ENCODE measurements at places on chromosomes 2 and 18.

DNA sequence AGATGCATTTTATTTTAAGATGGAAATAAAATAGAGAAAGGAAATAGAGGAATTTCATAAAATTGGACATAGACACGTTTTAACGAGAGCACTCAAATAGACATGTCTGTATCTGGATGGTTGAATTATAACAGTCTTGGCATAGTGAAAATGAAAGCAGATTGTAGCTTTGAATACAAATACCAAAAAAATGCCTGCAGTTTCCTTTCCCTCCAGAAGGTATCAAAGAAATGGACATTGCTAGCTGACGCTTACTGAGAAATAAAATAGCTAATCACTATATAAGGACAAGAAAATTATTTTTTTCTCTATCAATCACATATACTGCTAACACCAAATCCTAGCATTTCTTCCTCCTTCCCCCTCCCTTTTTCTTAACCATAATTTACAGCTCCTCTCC is 11.4 kb upstream of the MAPRE2 start:
- no peak for DNase-seq

GRCh38 chr2:153641046-153641445 is 162.5 kb upstream of the RPRM start:
- no peak for DNase-seq

DNA sequence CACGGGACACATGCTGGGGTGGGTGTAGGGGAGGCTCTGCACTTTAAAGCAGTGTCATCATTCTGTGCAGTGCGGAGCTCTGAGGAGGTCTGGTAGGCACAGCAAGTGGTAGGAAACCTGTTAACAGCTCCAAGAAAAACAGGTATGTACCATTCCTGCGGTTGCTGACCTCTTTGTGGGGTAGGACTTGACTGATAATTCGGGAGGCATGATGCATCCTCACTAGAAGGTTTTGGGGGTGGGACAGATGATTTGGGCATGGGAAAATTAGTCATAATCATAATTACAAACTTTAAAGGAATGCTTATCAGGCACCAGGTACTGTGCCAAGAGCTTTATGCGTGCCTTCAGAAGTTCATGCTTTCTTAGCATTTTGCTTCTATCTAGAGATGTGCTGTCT is 9.7 kb downstream of the DOK1 start:
- no peak for DNase-seq

- no peak for DNase-seq
Measured at GRCh38 chr2:45813003-45813941, 161.8 kb downstream of the PRKCE start.

DNA sequence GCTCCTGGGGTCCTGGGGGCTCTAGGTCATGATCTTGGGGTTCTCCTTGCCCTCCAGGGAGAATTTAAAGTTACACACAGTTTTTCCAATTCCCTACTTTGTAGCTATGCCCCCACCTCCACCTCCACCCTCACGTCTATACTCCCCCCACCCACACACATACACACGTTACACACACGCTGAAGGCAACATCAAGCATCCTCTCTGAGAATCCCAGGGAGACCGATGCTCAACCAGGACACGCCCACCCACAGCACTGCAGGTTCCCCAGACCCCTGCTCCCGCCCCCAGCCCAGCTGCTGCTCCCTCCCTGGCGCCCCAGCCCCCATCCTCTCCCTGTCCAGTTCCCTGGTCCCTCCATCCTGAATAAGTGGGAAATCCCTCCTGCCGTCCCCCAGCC is 6.4 kb upstream of the TNS1 start:
- no peak for DNase-seq

DNA sequence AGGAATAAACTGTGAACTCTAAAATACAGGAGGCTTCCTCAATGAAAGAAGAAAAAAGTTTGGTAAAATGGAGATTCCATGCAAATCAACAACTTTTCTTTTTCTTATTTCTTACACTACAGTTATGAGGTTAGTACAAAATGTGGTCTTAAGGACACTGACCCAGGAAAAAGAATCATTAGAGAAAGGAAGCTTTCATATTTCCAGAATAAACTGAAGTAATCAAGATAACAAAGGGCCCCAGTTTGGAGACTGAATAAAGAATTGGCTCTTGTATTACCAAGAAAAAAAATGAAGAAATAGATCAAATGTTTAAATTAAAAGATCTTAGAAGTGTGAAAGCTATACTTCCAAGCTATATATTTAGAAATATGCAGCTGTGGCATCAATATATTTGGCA is 72.3 kb downstream of the SLC66A3 start:
- DNase-seq: no peak

GRCh38 chr2:135281379-135281778 is 229.3 kb downstream of the RAB3GAP1 start:
- DNase-seq: no peak

- DNase-seq: no peak
Measured at GRCh38 chr2:74093840-74094239, 53.9 kb downstream of the BOLA3 start.

GRCh38 chr2:46315103-46315890 is 18.1 kb downstream of the EPAS1 start:
- no peak for DNase-seq

DNA sequence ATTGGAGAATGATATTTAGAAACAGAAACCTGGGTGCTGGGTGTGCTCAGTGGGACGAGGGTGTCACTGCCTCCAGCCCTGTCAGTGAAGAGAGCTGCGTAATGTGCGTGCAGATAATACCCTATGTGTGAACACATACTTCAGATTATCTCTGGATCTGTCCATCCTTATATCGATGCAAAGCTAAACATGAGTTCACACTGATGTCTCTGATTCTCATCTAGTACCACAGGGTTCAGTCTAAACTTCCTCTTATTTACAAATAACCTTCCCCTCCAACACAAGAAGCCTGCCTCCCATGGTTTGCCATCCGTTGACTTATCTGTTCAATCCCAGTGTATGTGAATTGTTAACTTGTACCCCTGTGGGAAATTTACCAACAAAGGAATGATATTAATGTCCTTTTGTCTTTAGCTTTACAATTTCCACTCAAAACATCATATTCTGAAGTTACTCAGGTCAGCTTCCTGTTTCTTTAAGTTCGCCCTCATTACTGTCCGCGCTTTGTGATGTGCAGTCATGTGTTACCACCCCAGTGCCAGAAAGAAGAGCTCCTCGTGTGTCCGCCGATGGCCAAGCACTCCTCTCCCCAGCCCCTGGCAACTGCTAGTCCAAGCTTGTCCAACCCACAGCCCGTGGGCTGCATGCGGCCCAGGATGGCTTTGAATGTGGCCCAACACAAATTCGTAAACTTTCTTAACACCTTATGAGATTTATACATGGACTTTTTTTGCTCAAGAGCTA is 108.2 kb downstream of the RTP5 start:
- DNase-seq: no peak

DNA sequence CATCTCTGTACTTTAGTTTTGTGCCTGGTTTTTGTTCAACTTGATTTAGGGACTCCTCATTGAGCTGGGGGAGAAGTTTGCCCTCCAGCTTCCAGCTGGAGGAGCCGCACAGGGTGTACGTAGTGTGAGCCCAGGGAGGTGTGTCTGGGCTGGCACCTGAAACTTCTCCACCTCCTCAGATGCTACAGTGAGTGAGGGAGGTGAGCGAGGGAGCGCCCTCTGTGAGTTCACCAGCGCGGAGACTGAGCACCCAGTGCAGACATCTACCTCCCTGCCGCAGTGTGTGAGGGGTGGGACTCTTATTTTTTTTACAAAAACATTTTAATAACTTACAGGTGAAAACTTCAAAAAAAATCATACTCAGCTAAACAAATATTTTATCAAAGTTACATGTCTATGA is 204.2 kb upstream of the HS6ST1 start:
- no peak for DNase-seq

- no peak for DNase-seq
Measured at GRCh38 chr2:224312741-224313140, 89.2 kb downstream of the FAM124B start.

- no peak for DNase-seq
Measured at GRCh38 chr2:169776252-169776761, 22.4 kb upstream of the SSB start.

- no peak for DNase-seq
Measured at GRCh38 chr2:86416146-86416545, 25.0 kb upstream of the KDM3A start.

- DNase-seq: no peak
Measured at GRCh38 chr2:7795778-7796563, 878.8 kb downstream of the RNF144A start.

GRCh38 chr18:56248610-56249235 is 389.7 kb downstream of the TXNL1 start:
- DNase-seq: no peak

GRCh38 chr2:108460345-108461037 is 11.5 kb downstream of the GCC2 start:
- no peak for DNase-seq

GRCh38 chr2:102233132-102233884 is 46.5 kb downstream of the IL1RL2 start:
- no peak for DNase-seq

DNA sequence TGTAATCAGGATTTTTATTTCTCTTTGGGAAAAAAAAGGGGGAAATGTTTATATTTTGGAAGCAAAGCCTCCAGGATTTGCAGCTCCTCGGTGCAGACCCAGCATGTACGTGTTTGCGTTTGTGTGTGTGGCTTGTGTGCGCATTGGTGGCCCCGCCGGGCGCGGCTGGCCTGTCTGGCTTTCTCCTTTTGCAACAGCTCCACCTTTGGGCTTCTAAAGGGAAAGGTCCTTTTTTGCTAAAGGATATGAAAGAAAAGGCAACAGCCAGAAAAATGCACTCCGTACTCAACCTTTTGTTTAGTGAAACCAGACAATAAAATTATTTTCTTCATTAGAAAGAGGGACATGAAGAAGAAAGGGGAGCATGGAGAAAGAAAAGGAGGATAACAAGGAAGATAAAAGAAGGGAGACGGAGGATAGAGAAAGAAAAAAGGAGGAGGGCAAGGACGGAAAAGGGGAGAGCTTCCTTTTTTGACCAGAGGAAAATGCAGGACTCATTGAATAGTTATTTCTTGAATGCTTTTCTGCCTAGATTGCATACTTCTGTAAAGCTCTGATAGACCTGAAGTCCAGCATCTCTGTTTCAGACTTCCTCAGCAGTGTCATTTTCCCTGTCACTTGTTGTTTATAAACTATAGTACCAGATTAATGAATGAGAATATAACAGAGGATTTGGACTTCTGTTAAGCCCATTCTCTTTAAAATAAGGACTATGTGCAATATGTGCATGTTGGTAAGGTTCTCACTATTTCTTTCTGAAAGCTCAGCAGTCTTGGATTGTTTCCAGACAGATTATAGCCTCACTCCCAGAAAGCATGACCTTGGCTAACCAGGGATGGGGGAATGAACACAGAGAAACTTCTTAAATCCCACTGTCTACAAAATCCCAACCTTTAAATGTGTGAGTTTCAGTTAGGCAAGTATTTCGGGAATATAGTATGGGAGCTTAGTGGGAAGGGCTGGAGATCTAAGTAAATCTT is 563.1 kb upstream of the PIK3C3 start:
- peak; percentile 69 for DNase-seq

DNA sequence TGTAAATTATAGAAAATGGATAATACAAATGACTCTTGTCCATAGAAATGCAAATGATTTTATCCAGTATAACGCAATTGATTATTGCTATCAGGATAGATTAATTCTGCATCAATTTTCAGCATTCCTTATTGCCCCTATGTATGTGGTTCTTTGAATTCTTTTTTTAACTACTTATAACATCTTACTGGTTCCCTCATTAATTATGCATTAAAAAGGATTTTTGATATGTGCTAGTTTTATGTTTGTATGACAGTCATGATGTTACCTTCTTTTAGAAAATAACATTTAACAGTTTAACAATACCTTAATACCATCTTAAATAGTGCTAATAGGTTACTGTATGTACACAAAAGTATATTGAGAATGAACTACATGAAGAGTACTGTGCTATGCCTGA is 20.0 kb upstream of the LNPK start:
- DNase-seq: no peak

GRCh38 chr2:166944909-166945308 is 56.6 kb downstream of the XIRP2 start:
- no peak for DNase-seq

DNA sequence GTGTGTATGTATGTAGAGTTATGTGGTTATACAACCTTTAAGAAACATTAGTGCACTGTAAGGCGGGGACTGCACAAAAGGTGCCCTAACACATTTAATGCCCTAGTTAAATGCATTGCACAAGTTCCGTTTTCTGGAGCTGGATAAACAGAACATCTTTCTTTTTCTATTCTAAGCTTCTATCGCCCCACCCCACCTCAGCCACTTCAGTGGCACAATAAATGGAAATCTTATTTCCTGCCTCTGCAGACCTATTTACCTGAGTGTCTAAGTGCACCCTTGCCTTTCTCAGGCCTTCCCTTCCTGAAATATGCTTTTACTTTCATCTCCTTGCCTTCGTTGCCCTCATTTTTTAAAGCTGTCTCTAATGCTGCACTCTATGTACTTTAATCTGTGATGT is 123.5 kb downstream of the TANC1 start:
- DNase-seq: no peak

DNA sequence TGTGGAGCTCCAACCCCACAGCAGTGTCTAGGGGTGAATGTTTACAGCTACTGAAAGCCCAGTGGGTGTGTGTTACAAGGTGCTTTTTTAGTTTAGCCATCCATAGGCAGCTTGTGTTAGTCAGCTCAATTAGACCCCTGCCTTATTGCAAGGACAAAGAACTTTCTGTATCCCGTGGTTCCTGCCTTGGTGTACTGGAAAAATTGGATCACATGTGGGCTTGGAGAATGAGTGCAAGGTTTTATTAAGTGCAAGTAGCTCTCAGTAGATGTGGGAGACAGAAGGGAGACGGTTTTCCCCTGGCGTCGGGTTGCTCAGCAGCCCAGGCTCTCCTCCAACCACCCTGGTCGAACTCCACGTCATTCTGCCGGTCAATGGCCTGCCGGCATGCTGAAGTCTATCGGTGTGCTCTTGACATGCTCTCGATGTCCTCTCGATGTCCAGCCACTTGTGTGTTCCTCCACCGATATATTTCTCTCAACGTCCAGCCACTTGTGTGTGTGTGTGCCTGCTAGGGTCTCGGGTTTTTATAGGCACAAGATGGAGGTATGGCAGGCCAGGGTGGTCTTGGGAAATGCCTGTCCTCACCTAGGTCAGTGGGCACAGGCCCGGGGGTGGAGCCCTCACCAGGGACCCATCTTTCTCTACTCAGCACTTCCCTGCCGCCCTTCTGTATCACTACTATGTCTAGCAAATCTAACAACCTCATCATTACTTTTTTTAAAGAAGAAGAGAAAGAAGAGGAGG is 13.8 kb downstream of the FANCL start:
- no peak for DNase-seq

GRCh38 chr2:37566517-37566981 is 104.9 kb downstream of the CDC42EP3 start:
- DNase-seq: no peak

GRCh38 chr2:40164736-40165508 is 287.0 kb downstream of the SLC8A1 start:
- DNase-seq: no peak

- no peak for DNase-seq
Measured at GRCh38 chr2:227326783-227327182, 1.7 kb downstream of the MFF start.

GRCh38 chr18:57859314-57859713 is 56.2 kb upstream of the ATP8B1 start:
- no peak for DNase-seq
